ENCODE measurements at places on chromosomes 4 and X. TPM values are rescaled to one million over a fixed set of nuclear protein-coding genes. Genes with fewer than 3 reads are reported as not detected.
A peak's percentile ranks its signal among the peaks of the same experiment; 100 is the strongest.

Gene GUCY1B1
- polyA plus RNA-seq = 5.5 TPM

Gene PLP1
- polyA plus RNA-seq = not detected

Gene CXXC4
- polyA plus RNA-seq = 15.3 TPM

DNA sequence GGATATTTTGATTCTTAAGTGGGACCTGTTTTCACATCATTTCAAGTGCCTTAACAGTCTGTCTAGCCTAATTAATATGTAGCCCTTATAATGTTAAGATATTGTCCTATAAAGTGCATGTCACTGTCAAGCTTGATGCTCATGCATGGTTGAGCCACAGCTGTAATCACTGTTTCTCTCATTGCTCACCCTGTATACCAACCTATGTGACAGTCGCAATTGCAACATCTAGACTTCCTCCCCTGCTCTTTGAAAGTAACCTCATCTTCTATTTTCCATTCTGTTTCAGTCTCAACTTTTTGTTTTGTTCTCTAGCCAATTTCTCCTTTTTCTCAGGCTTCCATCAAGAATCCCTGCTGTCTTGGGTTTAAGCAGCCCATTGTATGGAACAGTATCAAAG, 24.4 kb upstream of the MSL3 start:
- H3K36me3 ChIP-seq = no peaks in the 10 kb centered on the region
- no peaks in the 10 kb centered on the region for H3K27me3 ChIP-seq
- no peak overlapping the region for H3K4me3 ChIP-seq
- no peaks in the 10 kb centered on the region for H3K4me1 ChIP-seq

GRCh38 chrX:122134291-122134690, 1049.8 kb upstream of the GRIA3 start:
- no peak for DNase-seq
- no peaks in the 10 kb centered on the region for H3K4me1 ChIP-seq

- H3K36me3 ChIP-seq = no peaks in the 10 kb centered on the region
- DNase-seq = no peak
- H3K4me1 ChIP-seq = no peaks in the 10 kb centered on the region
- H3K27me3 ChIP-seq = no peaks in the 10 kb centered on the region
- no peak overlapping the region for H3K4me3 ChIP-seq
Observed at GRCh38 chrX:144715337-144715736, 532.0 kb upstream of the SPANXN1 start.

Gene CCNB3
- not detected for polyA plus RNA-seq

DNA sequence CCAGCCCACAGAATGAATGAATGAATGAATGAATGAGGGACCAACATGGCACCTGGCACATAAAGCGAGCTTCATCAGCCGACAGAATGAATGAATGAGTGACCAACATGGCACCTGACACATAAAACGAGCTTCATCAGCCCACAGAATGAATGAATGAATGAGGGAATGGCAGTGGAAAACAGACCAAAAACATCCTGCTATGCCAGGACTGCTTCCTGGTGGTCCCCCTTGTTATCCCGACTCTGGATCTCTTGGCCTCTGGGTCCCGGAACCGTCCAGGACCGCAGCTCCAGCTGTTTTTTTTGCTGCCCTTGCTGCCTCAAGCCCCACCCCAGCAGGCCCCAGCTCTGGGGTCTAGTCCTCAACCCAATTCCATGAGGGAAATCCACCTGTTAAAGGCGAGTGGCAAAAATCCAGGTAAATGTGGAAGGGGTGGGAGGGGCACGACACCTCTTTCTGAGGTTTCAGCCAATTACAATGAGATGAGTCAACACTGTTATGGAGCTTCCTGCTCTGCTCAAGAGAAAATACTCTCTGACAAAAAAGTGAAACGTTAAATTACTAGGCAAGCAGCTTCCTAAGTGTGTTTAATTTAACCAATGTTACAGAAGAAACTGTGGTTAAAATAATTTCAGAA, 72.0 kb upstream of the MTNR1A start:
- H3K27me3 ChIP-seq = no peaks in the 10 kb centered on the region
- H3K4me3 ChIP-seq = no peak overlapping the region
- H3K36me3 ChIP-seq = peaks cover 4% of the 10 kb centered on the region
- no peak for DNase-seq
- no peaks in the 10 kb centered on the region for H3K4me1 ChIP-seq

Gene SMIM31
- 16.7 TPM for polyA plus RNA-seq

Gene STOX2
- polyA plus RNA-seq = 0.27 TPM

Gene XAGE1A
- not detected for polyA plus RNA-seq

GRCh38 chrX:8820910-8821527, 19.8 kb upstream of the FAM9A start:
- H3K36me3 ChIP-seq = no peaks in the 10 kb centered on the region
- no peaks in the 10 kb centered on the region for H3K4me1 ChIP-seq
- H3K4me3 ChIP-seq = no peak overlapping the region
- no peak overlapping the region for H3K27ac ChIP-seq
- H3K27me3 ChIP-seq = no peaks in the 10 kb centered on the region

DNA sequence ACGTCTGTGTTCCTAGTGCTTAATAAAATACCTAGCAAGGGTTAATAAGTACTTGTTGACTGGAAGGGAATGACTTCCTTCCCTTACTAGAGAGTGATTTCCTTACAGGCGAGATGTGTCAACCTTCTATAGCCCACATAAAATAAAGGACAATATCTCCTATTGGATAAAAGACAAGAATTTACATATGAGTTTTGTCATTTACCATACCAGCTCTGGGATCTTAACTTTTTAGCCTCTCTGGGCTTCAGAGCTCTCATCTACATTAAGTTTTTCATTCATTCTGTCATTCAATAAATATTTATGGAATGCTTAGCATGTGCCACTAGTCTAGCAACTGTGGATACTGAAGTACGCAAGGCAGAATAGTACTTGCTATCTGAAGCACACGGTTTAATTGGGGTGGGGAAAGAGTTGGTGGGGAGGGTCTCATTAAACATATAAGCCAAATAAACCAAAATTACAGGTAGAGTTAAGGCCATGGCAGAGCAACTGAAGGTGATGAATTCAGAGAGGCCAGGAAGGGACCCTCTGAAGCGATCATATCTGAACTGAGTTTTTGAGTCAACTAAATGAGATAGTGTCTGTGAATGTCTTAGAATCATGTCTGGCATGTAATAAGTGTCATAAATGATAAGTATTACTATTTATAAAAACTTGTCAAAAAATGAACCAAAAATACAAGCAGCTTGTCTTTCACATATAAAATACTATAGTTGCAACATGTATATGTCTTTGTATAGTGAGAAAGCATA, 91.6 kb upstream of the BMP2K start:
- H3K27me3 ChIP-seq = no peaks in the 10 kb centered on the region
- no peak overlapping the region for H3K4me3 ChIP-seq
- no peak overlapping the region for H3K27ac ChIP-seq
- H3K36me3 ChIP-seq = no peaks in the 10 kb centered on the region
- peaks cover 3% of the 10 kb centered on the region for H3K4me1 ChIP-seq

GRCh38 chrX:19804151-19804550, 83.2 kb downstream of the SH3KBP1 start:
- no peak overlapping the region for H3K27ac ChIP-seq
- H3K36me3 ChIP-seq = no peaks in the 10 kb centered on the region
- H3K4me3 ChIP-seq = no peak overlapping the region
- no peaks in the 10 kb centered on the region for H3K27me3 ChIP-seq

- H3K36me3 ChIP-seq = no peaks in the 10 kb centered on the region
- H3K4me3 ChIP-seq = no peak overlapping the region
- no peaks in the 10 kb centered on the region for H3K4me1 ChIP-seq
- no peaks in the 10 kb centered on the region for H3K27me3 ChIP-seq
- no peak for DNase-seq
Observed at GRCh38 chr4:156547439-156547838, 424.2 kb downstream of the PDGFC start.

DNA sequence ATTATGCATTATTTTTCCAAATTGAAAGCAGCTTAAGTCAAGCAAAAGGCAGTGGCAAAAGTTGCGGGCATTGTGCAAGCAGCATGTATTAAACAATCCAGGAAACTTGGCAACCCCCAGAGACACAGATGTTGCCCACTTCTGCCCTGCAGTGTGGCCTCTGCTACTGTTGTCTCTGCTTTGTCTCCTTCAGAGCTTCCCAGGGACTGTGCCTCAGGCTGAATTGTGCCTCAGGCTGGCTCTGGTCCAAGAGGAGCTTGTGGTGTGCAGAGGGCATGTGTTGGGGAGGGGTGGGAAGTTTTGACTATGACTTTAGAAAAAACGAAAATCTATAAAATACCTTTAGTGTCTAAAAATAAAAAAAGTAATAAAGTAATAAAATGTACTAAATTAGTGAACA, 201.4 kb downstream of the CCSER1 start:
- DNase-seq = no peak
- no peak overlapping the region for H3K27ac ChIP-seq
- H3K36me3 ChIP-seq = no peaks in the 10 kb centered on the region
- no peaks in the 10 kb centered on the region for H3K4me1 ChIP-seq

- DNase-seq = no peak
- H3K4me1 ChIP-seq = no peaks in the 10 kb centered on the region
- H3K36me3 ChIP-seq = no peaks in the 10 kb centered on the region
- no peak overlapping the region for H3K27ac ChIP-seq
- H3K4me3 ChIP-seq = no peak overlapping the region
- no peaks in the 10 kb centered on the region for H3K27me3 ChIP-seq
Observed at GRCh38 chrX:107197319-107197718, 8.9 kb downstream of the NUP62CL start.

Gene CDS1
- polyA plus RNA-seq = 29.9 TPM

DNA sequence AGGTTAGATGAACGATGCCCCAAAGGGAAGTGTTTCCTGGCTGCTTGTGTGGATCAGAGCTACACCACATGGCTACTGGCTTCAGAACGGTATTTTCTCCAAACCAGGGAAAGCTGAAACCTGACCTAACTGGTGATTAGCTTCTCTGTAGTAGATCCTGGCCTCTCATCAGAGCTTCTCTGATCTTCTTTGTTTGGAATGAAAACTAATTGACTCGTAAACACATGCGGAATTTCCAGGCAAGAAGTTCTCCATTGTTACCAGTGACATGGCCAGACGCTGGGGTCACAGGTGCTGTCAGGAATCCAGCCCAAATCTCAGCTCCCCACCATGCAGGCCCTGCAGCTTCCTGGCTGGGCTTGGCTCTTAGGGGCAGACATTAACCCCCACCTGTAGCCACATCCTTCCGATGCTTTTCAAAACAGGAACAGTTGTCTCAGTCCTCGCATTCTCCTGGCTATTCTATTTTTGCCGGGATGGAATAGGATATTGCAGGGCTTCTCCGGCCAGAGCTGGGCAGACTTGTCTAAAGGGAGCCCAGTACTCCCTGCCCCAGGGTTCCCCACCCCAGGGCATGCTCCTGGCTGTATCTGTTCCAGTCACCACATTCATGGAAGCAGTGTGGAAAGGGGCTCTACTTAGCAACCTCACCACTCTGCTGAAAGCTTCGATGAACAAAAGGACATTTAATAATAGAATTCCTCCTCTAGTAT, 305.4 kb upstream of the F9 start:
- H3K4me3 ChIP-seq = no peak overlapping the region
- H3K4me1 ChIP-seq = no peaks in the 10 kb centered on the region
- no peaks in the 10 kb centered on the region for H3K36me3 ChIP-seq
- H3K27ac ChIP-seq = no peak overlapping the region

GRCh38 chr4:65535113-65535512, 135.2 kb downstream of the EPHA5 start:
- H3K36me3 ChIP-seq = no peaks in the 10 kb centered on the region
- H3K27ac ChIP-seq = no peak overlapping the region
- no peaks in the 10 kb centered on the region for H3K27me3 ChIP-seq
- H3K4me1 ChIP-seq = no peaks in the 10 kb centered on the region
- DNase-seq = no peak

GRCh38 chr4:77177199-77177598, 20.2 kb downstream of the CCNG2 start:
- DNase-seq = no peak
- no peak overlapping the region for H3K27ac ChIP-seq
- no peaks in the 10 kb centered on the region for H3K4me1 ChIP-seq
- H3K27me3 ChIP-seq = no peaks in the 10 kb centered on the region
- no peak overlapping the region for H3K4me3 ChIP-seq

Gene CLCN3
- 8.7 TPM for polyA plus RNA-seq

Gene CENPVL1
- polyA plus RNA-seq = not detected

GRCh38 chr4:149031399-149031798, 589.2 kb upstream of the NR3C2 start:
- no peaks in the 10 kb centered on the region for H3K27me3 ChIP-seq
- no peaks in the 10 kb centered on the region for H3K36me3 ChIP-seq
- DNase-seq = peak; percentile 71
- no peak overlapping the region for H3K27ac ChIP-seq
- H3K4me1 ChIP-seq = no peaks in the 10 kb centered on the region
- no peak overlapping the region for H3K4me3 ChIP-seq

- no peaks in the 10 kb centered on the region for H3K27me3 ChIP-seq
- H3K4me1 ChIP-seq = no peaks in the 10 kb centered on the region
- H3K27ac ChIP-seq = no peak overlapping the region
- no peaks in the 10 kb centered on the region for H3K36me3 ChIP-seq
- H3K4me3 ChIP-seq = no peak overlapping the region
- DNase-seq = no peak
Observed at GRCh38 chr4:53676402-53676871, 85.2 kb upstream of the LNX1 start.

- H3K4me1 ChIP-seq = no peaks in the 10 kb centered on the region
- H3K36me3 ChIP-seq = no peaks in the 10 kb centered on the region
- no peak for DNase-seq
- no peak overlapping the region for H3K27ac ChIP-seq
Observed at GRCh38 chrX:36314303-36314702, 394.8 kb downstream of the CFAP47 start.

DNA sequence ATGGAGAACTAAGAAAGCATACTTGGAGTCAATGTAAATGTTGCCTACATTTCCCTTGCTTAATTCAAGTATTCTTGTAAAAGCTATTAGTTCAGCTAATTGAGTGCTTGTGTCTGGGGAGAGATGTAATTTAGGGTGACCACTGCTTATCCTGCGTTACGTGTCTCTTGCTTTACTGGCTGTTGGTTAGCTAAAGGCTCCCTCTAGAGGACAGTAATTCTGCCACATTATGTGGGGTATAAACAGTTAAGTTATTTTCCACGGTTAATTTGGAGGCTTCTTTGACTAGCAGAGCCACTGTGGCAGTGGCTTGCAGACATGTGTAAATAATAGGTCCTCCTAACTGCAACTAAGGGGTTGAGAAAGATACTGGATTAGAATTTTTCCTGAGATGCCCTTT, 25.3 kb upstream of the NAF1 start:
- H3K4me1 ChIP-seq = no peaks in the 10 kb centered on the region
- peaks cover 3% of the 10 kb centered on the region for H3K27me3 ChIP-seq
- DNase-seq = no peak
- H3K27ac ChIP-seq = no peak overlapping the region
- no peaks in the 10 kb centered on the region for H3K36me3 ChIP-seq
- no peak overlapping the region for H3K4me3 ChIP-seq

DNA sequence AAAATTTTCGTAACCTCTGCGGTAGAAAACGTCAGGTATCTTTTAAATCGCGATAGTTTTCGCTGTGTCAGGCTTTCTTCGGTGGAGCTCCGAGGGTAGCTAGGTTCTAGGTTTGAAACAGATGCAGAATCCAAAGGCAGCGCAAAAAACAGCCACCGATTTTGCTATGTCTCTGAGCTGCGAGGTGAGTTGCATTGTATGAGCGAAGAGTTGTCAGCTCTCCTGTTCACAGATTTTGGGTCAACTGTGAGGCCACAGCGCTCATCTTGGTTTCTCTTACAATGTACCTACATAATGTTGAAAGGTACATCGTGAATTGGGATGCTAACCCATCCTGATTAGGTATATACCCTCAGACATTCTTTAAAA, 486 bp downstream of the CLCN3 start:
- peak; percentile 48 for DNase-seq
- H3K4me1 ChIP-seq = peaks cover 2% of the 10 kb centered on the region
- H3K4me3 ChIP-seq = peak overlapping the region; percentile 62
- no peaks in the 10 kb centered on the region for H3K36me3 ChIP-seq
- peak overlapping the region; percentile 79 for H3K27ac ChIP-seq

Gene CNKSR2
- 0.27 TPM for polyA plus RNA-seq

Gene DCAF8L2
- polyA plus RNA-seq = not detected
